ENCODE measurements at places on chromosomes 7 and 10. TPM values are rescaled to one million over a fixed set of nuclear protein-coding genes. Genes with fewer than 3 reads are reported as not detected.

DNA sequence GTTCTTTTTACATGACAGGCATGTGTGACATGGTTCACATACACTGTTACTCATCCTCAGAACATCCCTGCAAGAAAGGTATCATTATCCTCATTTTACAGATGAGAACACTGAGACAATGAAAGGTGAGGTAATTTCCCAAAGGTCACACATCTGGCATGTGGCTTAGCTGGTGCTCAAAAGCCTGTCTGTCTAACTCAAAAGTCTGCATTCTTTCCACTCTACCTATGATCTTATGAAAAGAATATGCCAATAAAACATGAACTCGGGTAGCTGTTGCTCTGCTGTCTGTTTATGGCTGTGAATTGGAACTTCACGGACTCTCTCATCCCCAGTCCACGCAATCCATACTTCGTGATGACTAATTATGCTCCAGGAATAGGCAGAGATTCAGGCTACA, 79.0 kb upstream of the ODAD2 start:
- no peak for DNase-seq

GRCh38 chr10:77310288-77310840, 327.2 kb downstream of the KCNMA1 start:
- no peak for DNase-seq

SPDYE17 gene
- total RNA-seq, result not detected

IFIT1B gene
- total RNA-seq, result not detected

Data from vagina (tissue), 2 donors.